Heart left ventricle (tissue), 16 donors: ENCODE measurements at places on chromosomes 5 and 9.

- no peak for DNase-seq
These were observed 41.9 kb downstream of the SPEF2 start for GRCh38 chr5:35659556-35659955.

GRCh38 chr5:154038261-154038706 is 426 bp downstream of the FAM114A2 start:
- DNase-seq: no peak

DNA sequence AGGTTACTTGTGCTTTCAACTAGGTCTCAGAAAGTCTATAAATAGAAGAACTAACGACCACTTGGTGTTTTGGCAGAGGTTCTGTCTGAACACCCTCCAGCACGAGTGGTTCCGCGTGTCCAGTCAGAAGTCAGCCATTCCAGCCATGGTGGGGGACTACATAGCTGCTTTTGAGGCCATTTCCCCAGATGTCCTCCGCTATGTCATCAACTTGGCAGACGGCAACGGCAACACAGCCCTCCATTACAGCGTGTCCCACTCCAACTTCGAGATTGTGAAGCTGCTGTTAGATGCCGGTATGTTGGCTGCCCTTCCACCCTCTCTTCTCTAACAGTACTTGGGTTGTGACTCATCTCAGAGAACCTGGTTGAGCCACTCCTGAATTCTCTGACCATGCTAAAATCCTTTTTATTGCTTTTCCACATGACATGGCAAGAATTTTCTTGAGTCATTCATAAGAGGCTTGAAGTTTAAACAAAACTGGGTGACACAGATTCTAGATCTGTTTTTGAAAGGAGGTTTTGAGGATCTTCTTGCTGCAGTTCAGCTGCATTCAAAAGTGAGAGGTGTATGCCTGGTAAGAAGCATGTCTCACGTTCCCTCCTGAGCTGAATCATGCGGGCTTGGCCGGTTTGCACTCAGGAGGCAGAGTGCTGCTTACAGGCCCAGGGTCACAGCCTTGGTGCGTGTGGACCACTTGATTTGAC is 103.1 kb upstream of the DMRT1 start:
- DNase-seq: peak; percentile 80

GRCh38 chr5:179619776-179620175 is 3.7 kb downstream of the HNRNPH1 start:
- DNase-seq: no peak

GRCh38 chr5:171419688-171420430 is 412 bp downstream of the FGF18 start:
- DNase-seq: no peak

DNA sequence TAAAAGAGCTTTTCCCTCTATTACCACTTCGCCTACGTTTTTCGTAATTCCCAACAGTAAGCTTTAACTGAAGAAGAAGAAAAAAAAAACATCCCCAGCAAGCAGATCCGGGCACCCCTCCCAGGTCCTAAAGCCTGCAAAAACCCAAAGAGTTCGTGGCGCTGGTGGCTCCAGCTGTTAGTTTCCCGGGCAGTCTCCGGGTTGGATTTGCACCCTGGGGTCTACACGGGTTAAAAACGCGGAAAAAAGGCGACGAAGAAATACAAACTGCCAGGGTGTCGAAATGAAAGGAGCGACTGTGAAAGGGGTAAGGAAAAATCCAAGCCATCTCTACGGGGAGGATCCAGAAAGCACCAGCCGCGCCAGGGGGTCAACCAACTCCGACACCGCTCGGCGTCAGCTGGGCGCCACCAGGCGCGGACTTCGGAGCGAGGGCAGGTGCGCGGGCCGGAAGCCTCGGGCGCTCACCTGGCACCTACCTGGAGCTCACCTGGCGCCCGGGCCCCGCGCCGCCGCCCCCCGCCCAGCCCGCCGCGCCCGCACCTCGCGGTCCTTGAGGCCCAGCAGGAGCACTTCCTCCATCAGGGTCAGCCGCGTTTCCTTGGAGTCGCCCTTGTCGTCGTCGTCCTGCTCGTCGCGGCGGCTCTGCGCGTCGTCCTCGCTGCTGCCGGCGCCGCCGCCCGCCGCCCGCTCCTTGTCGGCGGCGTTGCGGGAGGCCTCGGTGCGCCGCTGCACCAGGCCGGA is 680 bp downstream of the GOLPH3 start:
- DNase-seq: peak; percentile 59

DNA sequence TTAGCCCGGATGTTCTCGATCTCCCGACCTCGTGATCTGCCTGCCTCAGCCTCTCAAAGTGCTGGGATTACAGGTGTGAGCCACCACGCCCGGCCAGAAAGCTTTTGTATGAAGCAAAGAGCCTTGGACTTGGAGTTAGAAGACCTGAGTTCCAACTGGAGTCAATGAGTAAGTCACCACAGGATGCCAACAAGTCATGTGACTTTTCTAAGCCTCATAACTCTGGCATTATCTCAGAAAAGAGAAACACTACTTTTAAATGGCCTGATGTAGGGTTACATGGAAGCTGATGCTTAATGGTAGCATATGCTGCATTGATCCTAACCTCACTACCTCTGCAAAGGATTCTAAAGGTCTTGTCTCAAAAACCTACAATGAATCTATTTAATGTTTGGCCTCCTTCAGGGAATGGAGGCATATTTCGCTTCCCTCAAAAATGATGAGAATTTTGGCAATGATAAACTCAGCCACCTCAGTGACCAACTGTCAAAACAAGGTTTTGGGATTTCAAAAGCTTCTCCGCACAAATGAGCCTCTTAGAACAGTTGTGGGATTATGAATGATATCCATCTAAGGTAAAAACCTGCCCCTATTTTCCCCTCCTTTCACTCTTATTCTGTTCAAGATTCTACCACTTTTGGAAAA is 236.8 kb downstream of the ACTL7B start:
- no peak for DNase-seq

- DNase-seq: no peak
These were observed 71.8 kb upstream of the TNFAIP8 start for GRCh38 chr5:119284031-119284430.

DNA sequence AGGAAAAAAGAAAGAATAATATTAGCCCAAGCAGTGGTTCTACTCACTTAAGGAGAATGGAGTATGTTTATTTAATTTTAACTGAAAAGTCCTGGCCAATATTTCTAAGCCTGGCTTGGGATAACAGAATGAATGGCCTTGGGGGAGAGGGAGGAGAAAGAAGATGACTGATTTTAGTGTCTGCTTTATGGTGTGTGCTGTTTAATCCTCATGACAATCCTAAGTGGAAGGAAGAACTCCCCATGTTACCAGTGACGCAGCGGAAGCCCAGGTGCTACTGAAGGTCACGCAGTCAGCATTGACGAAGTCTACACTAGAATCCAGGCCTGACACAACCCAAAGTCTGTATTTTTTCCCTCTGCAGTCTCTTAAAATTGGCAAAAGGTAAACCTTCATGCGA is 50.5 kb downstream of the PALM2AKAP2 start:
- no peak for DNase-seq

- no peak for DNase-seq
These were observed 350.2 kb downstream of the KIAA0825 start for GRCh38 chr5:94268226-94268625.

- no peak for DNase-seq
These were observed 92.4 kb downstream of the GNAQ start for GRCh38 chr9:77939149-77939668.

GRCh38 chr5:81371354-81371876 is 22.5 kb downstream of the ACOT12 start:
- no peak for DNase-seq

- DNase-seq: no peak
These were observed 31.6 kb upstream of the ANKRD18A start for GRCh38 chr9:38652044-38652443.

GRCh38 chr5:179974946-179975712 is 67.4 kb upstream of the TBC1D9B start:
- DNase-seq: no peak

- no peak for DNase-seq
These were observed 1.9 kb upstream of the ABO start for GRCh38 chr9:133276923-133277322.

DNA sequence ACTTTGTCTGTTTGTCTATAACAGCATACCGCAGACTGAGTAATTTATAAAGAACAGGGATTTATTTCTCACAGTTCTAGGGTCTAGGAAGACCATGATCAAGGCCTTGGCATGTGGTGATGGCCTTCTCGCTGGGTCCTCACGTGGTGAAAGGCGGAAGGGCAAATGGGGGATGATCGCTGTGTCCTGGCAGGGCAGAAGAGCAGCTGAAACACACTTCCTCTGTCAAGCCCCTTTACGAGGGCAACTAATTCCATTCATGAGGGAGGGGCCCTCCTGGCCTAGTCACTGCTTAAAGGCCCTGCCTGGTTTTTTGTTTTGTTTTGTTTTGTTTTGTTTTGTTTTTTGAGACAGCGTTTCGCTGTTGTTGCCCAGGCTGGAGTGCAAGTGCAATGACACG is 41.9 kb upstream of the UBTD2 start:
- no peak for DNase-seq

- DNase-seq: no peak
These were observed 26.9 kb downstream of the EGFLAM start for GRCh38 chr5:38285226-38285625.

- no peak for DNase-seq
These were observed at the start of gene PCDHGA3 for GRCh38 chr5:141343242-141343952. PCDHGA3 (plus strand) TSS chr5:141343829; CDS start chr5:141344034, 205 bp downstream.

DNA sequence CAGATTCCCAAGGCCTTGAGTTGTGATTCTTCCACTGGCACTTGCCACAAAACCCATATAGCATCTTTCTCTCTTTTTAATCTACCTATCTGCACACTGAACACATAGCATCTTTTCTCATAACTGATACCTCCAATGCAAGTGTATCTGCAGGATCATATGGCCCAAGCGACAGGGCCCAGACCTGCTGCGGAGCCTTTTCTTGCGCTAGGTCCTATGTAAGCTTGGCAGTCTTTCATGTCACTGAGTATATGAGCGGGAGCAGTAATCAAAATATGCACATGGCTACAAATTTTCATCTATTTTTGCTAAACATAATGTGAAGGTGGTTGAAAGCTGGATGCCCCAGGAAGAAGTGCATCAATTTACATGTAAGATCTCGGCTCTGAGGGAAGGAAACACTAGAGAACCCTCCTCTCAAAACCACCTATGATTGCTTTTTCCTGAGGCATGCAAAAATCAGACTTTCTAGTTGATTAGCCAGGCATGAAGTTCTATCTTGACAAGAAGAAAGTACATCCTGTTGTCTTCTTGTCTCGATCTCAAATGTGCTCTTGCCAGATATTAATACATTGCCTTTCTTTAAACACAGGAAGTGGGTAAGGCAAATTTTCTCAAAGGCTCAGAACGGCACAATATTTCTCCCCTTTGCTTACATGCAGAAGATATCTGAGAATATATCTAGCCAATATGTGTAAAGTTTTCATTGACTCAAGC is 26.9 kb upstream of the CEMIP2 start:
- DNase-seq: no peak

DNA sequence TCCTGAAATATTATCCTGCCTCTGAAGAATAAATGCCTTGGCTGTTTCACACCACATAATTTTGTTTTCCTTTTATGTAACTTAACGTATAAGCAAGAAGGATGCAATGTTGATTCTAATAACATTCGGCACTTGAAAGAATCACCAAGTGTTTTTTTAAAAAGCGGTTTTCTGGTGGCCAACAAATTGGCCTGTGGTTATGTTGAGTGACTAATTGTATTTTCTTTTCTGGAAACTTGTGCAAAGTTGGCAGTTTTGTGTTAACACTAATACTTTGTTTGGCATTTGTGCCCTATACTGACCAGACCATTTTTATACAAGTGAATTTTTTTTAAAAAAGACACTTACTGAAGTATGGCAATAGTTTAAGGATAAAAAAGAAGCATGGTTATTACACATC is 452.7 kb downstream of the BNC2 start:
- DNase-seq: no peak

- DNase-seq: no peak
These were observed 146.9 kb upstream of the SLC1A3 start for GRCh38 chr5:36459176-36460135.

GRCh38 chr5:33745101-33745770 is 146.6 kb downstream of the ADAMTS12 start:
- no peak for DNase-seq

- no peak for DNase-seq
These were observed 187.6 kb downstream of the PCSK1 start for GRCh38 chr5:96245140-96246091.

DNA sequence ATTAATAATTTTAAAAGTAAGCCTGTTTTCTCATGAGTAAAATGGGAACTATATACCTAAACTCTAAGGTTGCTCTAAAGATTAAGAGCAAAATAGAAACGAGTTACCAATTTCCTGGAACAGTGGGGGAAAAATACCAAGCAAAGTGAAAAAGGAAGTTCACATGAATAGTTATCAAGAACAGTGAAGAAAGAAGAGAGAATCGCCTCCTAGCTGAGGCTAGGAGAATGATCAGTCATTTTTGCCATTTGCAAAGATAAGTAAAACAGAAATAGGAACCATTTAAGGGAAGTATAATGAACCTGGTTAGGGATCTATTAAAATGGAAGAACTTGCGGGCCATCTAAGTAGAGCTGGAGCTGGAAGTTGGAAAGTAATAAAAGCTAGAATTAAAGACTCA is 50.7 kb downstream of the P4HA2 start:
- DNase-seq: no peak

DNA sequence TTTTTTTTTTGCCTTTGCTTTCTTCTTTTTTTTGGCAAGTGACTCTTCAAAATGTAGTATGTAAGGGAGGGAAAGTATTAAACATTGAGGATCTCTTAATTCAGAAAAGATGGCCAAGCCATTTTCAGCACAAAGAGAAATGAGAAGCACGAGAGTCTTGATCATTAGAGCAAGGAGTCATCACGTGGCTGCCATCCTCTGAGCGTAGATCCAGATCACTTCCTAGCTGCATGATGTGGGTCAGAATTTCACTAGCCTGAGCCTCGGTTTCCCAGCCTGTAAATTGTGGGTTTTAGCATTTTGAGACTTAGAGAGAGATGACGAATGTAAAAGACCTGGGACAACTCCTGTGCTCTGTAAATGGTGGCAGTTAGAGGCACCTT is 312.9 kb downstream of the ARHGEF28 start:
- no peak for DNase-seq

DNA sequence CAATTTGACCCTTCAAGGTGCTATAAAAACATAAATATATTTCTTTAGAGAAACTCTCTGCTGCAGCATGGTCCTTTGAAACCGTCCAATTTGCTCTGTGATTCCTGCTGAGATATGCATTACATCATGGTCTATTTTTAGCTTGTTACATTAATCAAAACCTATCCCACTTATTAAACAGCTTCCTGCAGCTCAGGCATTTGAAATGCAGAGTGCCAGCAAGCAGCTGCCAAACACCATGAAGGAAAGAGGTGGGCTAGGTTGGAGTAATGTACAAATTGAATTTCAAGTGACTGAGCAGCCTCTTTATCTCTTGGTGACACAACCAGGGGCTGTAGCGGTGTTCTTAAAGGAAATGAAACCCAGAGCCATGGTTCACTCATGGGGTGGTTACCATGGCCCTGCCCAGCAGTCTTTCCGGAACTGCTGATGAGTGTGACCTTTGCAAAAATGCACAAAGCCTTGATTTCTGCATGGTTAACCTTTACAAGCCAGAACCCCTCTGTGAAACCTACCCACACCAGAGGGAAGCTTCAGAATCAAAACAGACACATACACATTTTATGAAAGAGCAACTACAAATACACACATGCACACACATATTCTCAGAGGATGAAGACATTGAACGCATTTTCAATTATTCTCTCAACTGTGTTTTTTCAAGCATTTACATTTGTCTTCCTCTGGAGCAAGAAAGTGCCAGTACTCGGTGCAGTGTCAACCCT is 155.8 kb upstream of the ZNF608 start:
- no peak for DNase-seq
